ENCODE measurements at places on chromosomes 2 and 18.

GRCh38 chr18:76687304-76687962, 134.9 kb upstream of the ZNF236 start:
- DNase-seq = peak; percentile 41

DNA sequence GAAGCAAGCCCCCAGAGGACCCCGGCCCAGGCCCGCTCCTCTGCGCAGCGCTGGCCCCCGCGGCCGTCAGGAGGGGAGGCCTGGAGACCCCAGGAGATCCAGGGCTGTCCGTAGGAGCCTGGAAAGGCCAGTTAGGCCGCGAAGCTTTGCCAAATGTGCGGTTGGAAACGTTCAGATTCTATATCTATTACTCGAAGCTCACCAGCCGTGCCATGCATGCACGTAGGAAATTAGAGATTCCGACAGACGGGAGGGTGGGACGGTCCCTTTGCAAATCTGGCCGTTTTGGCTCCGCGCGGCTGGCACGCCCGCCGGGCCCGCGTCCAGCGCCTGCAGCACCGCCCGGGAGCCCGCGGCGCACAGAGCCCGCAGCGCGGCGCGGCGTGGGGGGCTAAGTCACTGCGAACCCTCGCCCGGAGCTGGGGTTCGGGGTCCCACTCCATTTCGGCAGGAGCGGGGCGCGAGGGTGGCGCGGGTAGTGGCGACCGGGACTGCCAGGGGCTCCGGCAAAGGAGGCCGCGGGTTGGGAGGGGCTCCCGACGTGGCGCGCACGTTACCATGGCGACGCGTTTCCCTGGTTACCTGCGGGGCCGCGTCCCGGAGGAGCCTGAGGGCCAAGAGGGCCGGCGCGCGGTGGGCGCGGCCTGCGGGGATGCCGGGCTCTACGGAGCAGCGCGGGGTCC, 488.6 kb upstream of the SMIM21 start:
- peak; percentile 18 for DNase-seq

DNA sequence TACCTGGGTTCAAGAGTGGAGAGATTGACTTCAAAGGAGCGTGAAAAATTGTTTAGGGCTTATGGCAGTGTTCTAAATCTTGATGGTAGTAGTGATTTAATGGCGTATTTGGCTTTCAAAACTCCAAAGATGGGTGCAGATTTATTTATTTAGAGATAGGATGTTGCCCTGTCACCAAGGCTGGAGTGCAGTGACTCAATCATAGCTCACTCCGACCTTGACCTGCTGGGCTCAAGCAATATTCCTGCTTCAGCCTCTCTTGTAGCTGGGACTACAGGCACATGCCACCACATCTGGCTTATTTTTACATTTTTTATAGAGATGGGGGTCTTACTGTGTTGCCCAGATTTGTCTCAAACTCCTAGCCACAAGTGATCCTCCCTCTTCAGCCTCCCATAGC, 52.5 kb downstream of the FAM117B start:
- DNase-seq = no peak

- no peak for DNase-seq
Observed at GRCh38 chr2:109347626-109348025, 218.6 kb downstream of the SH3RF3 start.

GRCh38 chr2:65128297-65129190, 1.4 kb downstream of the RAB1A start:
- DNase-seq = no peak

GRCh38 chr2:85414761-85415553, 3.6 kb upstream of the SH2D6 start:
- no peak for DNase-seq

DNA sequence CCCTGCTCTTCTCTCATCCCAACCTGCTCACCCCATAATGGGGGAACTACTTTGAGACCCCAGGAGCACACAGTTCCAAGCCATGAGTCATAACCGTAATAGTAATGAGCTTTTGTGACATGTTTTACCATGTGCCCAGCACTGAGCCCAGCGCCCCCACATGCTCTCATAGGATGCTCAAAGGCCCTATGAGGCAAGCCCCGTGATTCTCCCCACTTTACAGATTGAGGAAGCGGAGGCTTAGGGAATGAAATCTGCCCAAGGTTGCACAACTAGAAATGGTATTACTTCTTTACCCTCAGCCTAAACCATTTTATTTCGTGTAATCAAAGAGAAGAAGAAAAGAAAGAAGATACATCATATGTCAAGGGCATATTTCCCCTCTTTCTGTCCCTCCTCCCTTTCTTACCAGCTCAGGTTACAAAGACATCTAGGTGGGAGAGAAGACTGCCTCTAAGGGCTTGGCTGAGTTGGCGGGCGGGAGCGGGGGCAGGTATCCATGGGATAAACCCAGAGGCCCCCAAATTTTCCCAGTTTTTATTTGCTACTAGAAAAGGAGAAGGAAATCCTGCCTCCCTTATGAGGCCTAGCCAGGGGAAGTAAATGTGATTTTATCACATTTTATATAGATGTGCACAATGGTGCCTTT, 24.2 kb downstream of the BCL11A start:
- DNase-seq = no peak

- DNase-seq = no peak
Observed at GRCh38 chr2:61715506-61715905, 138.4 kb downstream of the FAM161A start.

DNA sequence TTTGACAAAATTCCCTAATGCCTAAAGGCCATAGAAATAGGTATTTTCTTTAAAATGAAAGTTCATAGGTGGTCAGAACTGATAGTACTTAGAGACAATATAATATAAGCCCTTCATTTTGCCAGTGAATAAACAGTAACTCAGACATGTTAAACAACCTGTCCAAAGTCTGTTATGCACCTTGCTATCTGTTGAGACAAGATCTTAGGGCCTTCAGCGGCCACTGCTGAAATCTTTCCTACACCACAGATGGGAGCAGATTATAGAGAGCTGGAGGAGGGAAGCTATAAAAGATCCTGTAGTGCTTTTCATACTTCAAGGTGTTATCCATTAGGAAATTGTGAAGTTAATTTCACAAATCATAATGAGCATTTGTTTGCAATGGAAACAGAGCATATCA, 13.8 kb downstream of the CERKL start:
- DNase-seq = no peak

GRCh38 chr2:206432193-206433082, 10.9 kb upstream of the ADAM23 start:
- DNase-seq = no peak

GRCh38 chr2:180583441-180584140, 396.8 kb upstream of the UBE2E3 start:
- no peak for DNase-seq
